NCI-H2029 treated with DMSO at 0.1 percent for 48 hours (cell line): ENCODE measurements at places on chromosomes 4 and X.

DNA sequence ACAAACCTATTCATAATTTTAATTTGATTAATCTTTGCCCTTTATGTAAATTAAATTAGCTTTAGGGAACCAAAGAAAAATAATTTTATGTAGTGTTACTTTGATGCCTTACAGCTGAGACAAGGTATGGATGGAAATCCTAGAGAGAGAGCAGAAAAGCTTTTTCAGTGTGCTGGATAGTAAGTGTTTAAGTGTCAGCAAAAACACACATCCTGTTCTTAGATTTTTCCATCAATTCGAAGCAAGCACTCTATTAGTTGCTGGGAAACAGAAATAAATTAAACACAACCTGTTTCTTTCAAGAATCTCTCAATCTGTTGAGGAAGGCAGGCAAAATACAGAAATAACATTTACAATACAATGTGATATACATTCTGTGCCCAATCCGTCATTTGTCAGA, 327.8 kb downstream of the GALNTL6 start:
- DNase-seq = no peak

GRCh38 chr4:186634591-186635128, 79.3 kb upstream of the MTNR1A start:
- no peak for DNase-seq

GRCh38 chr4:106266201-106266600, 49.8 kb downstream of the TBCK start:
- DNase-seq = peak; percentile 1

- no peak for DNase-seq
Measured at GRCh38 chr4:25861280-25861950, 1.4 kb downstream of the SEL1L3 start.
